Nasal cavity respiratory epithelium epithelial cell of viscerocranial mucosa (primary cell): ENCODE measurements at places on chromosomes 1 and 21. TPM values are rescaled to one million over a fixed set of nuclear protein-coding genes. Genes with fewer than 3 reads are reported as not detected.

Gene NT5C1A
- not detected in 2 replicates for total RNA-seq

Gene FAM72D
- total RNA-seq, result not detected in 2 replicates

Gene SPOCD1
- total RNA-seq, result 8.5 and 26.3 TPM in 2 replicates

Gene SELE
- not detected in 2 replicates for total RNA-seq

Gene ANKRD65
- total RNA-seq, result 4.4 and 18.2 TPM in 2 replicates

Gene OR2T2
- not detected in 2 replicates for total RNA-seq

Gene VAV3
- total RNA-seq, result 4.3 and 8.2 TPM in 2 replicates

Gene TRAPPC10
- total RNA-seq, result 19.8 and 33.4 TPM in 2 replicates

Gene ADCY10
- under 0.01 TPM in 1 of 2 replicates, not detected in the other for total RNA-seq

Gene CNIH3
- 0.68 and 1.2 TPM in 2 replicates for total RNA-seq

Gene CRP
- total RNA-seq, result not detected in 2 replicates

Gene CD84
- total RNA-seq, result not detected in 2 replicates

Gene S100A3
- 2.1 and 2.3 TPM in 2 replicates for total RNA-seq

Gene NBPF10
- total RNA-seq, result 1.7 and 6.1 TPM in 2 replicates

Gene MAP10
- total RNA-seq, result 0.34 and 1.4 TPM in 2 replicates

Gene DENND2C
- total RNA-seq, result 26.8 and 40.0 TPM in 2 replicates

Gene KLHDC9
- 1.1 and 1.4 TPM in 2 replicates for total RNA-seq

Gene TNFRSF8
- total RNA-seq, result not detected in 2 replicates

Gene APCS
- not detected in 2 replicates for total RNA-seq

Gene MCOLN2
- 0.68 and 1.1 TPM in 2 replicates for total RNA-seq

Gene CRB1
- total RNA-seq, result 0.07 and 0.34 TPM in 2 replicates

Gene OLIG2
- total RNA-seq, result not detected in 2 replicates

Gene RUNX3
- 0.34 and 0.50 TPM in 2 replicates for total RNA-seq

Gene BCAR3
- 58.1 and 97.4 TPM in 2 replicates for total RNA-seq

Gene C2CD2
- total RNA-seq, result 18.5 and 26.1 TPM in 2 replicates

Gene TMEM51
- total RNA-seq, result 7.9 and 15.9 TPM in 2 replicates

Gene BCAN
- not detected in 2 replicates for total RNA-seq

Gene TLR5
- 0.34 and 7.9 TPM in 2 replicates for total RNA-seq

Gene SPRR1B
- 53.0 and 86.5 TPM in 2 replicates for total RNA-seq

Gene MFAP2
- 14.4 and 17.6 TPM in 2 replicates for total RNA-seq

Gene FMO4
- 0.68 and 3.3 TPM in 2 replicates for total RNA-seq

Gene SPRR2F
- not detected in 2 replicates for total RNA-seq

Gene S100A7
- total RNA-seq, result 0.64 and 2.1 TPM in 2 replicates

Gene MROH7
- total RNA-seq, result 0.36 TPM in 1 of 2 replicates, not detected in the other

Gene FBXO2
- 27.0 and 65.7 TPM in 2 replicates for total RNA-seq

Gene AMY1B
- total RNA-seq, result not detected in 2 replicates

Gene GOLT1A
- total RNA-seq, result 0.71 and 3.4 TPM in 2 replicates
